Activated T-helper 2 cell treated with anti-CD3 and anti-CD28 coated beads, Interferon-gamma antibody, Interleukin-2, Interleukin-4, amounts not matched to agents 10 μg/mL and 5 μg/mL and 100 μg/mL, durations not matched to agents 14 hours and 24 hours and 36 hours (primary cell): ENCODE measurements at places on chromosomes 11 and 22.

DNA sequence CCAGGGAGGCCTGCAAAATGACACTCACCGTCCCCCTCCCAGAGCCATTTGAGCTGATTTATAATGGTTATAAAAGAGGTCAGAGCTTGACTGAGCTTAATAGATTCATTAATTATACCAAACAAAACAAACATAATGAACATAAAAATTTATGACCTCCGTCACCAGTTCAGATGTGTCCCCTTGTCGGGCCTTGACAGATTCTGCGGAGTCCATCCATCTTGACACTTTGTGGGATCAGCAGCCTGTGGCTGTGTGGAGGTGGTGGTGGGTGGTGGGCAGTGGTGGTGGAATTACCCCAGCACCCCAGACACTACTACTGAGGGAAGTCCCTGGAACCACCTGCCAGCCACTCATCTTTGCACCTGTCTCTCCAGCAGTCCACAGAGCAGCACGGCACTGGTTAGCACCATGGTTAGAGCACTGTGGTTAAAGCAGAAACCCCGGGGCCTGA, 83.5 kb downstream of the DSCAML1 start:
- DNase-seq: no peak

DNA sequence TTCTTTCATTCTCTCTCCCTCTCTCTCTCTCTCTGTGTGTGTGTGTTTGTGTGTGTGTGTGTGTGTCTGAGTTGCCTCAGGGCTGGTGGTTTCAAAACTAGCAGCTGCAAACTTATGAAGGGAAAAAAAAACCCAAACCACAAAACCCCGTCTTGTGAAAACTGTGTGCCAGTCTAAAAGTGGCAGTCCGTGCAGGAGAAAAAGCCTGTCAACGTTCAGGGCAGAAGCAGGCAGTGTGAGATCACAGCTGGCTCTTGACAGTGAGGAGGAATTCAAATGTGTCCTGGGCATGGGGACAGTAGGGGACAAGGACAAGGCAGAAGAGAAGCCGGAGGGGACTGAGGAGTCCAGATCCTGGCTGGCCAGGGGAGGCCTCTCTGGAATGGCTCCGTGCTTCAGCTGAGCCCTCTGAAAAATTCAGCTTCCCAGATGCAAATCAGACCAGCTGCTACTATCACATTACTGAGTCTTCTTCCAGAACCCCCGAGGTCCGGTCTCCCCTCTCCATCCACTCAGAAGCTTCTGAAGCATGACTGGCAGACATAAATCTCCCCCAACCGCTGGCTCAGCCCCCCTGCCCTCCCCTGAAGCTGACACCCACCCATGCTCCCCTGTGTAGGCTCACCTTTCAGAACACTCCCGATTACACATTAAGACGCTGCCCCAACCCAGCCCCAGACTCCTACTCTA, 31.9 kb downstream of the FLI1 start:
- no peak for DNase-seq

GRCh38 chr11:114343493-114343892, 47.3 kb downstream of the NNMT start:
- no peak for DNase-seq

- DNase-seq: no peak
Measured at GRCh38 chr22:35051791-35052190, 14.2 kb upstream of the ISX start.

- no peak for DNase-seq
Measured at GRCh38 chr11:31478223-31478590, 31.2 kb downstream of the IMMP1L start.

DNA sequence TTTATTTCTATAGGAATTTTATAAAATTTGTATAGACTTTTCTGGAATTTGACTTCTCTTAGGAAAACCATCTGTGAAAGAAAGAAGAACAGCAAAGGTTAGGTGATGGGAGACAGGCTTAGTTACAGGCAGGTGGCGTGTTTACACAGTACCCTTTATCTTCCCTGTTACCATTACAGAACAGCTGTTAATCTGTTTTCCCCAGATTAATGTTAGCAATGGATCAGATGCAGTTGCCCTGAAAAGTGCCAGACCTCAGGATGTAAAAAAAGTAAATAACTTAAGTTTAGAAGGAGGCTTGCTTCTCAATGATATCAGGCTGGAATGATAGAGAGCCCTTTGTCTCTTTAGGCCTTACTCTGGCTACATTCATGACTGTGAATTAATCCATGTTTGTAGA, 1186.5 kb upstream of the TENM4 start:
- DNase-seq: no peak

DNA sequence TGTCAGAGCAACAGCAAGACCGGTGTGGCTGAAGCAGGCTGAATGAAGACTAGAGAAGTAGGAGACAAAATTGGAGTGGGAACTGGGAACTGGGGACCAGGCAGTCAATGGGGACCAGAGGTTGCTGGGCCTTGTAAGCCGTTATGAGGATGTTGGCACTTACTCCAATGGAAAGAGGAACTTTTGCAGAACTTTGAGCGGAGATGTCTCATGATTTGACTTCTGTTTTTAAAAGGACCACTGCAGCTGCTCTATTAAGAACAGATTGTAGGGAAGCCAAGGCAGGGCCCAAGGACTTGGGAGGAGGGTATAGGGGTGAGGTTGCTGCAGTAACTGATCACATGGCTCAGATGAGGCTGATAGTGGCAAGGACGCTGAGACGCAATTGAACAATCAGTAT, 34.2 kb downstream of the IL18 start:
- DNase-seq: no peak

GRCh38 chr11:73629907-73630306, 16.5 kb upstream of the PLEKHB1 start:
- DNase-seq: no peak

DNA sequence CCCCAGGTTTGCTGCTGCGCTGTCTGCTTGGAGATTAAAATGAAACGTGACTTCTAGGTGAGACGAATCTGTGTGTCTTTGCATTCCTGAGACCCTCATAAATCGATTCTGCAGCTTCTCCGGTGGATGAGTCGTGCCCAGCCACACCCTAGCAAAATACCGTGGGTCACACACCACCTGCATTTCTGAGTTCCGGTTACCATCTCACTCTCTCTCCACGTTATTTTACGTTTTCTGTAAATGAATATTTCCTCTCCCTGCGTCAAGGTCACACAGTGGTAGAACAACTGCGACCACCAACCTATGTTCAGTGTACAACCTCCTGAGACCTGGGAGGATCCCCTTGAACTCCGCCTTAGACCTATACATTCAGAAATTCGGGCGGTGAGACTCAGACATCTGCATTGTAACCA, 1.1 kb downstream of the YWHAH start:
- no peak for DNase-seq

DNA sequence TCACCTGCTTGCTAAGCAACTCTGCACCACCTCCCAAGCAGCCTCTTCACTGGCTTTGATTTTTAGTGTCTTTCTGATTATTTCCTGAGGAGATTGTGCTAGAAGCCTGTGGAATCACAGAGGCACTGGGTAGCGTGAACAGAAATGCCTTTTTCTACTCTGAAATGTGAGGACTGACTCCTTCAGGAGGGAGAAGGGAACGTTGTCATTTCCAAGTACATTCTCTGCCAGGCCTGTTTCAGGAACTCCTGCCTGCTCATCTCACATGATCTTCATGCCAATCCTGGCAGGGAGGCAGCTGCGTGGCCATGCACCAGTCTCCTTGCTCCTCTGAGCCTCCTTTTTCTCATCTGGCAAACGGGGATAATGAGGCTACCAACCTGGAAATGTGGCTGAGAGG, 49.8 kb upstream of the PRDM11 start:
- no peak for DNase-seq

GRCh38 chr11:108697872-108698473, 33.1 kb downstream of the DDX10 start:
- DNase-seq: peak; percentile 13

DNA sequence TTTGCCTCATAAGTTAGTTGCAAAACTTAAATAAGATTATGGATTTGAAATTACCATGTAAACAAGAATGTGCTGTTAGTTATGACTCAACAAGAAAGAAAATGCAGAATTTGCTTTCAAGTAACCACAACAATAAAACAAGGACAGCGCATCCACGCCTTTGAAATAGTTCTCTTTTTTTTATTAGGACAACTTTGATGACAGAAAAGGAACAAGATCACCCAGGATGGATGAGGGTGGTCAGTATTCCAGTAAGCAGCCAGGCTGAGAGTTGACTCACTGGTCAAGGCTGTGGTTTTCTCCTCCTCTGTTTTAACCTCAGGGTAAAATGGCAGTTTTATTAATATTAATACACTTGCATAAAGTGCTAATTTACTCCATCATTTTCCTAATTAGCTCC, 544.4 kb downstream of the OPCML start:
- DNase-seq: no peak

DNA sequence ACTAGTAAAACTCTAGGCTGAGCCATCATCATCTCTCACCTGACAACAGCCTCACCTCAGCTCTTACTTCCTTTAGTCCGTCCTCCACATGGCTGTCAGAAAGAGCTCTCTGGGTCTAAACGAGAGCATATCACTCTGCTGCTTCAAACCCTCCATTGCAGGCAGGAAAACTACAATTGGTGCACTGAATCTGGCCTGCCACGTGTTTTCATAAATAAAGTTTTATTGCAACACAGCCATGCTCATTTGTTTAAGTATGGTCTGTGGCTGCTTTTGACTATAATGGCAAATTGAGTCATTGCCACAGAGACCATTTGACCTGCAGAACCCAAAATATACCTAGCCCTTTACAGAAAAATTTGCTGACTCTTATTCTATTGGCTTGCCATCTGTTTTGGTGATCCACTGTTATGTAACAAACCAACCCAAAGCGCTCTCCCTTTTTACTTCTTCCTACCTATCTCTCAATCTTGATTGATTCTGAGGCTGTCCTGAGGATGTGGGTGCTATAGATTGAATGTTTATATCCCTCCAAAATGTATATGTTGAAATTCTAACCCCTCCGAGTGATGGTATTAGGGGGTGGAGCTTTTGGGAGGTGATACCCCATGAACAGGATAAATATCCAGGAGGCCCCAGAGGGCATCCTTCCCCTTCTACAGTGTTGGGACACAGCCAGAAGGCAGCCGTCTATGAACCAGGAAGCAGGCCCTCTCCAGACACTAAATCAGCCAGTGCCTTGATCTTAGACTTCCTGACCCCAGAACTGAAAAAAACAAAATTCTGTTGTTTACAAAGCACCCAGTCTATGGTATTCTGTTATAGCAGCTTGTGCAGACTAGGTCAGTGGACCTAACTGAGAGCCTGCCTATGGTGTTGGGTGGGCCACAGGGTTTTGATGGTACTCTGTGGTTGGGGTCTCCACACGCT, 99.9 kb downstream of the PIWIL4 start:
- DNase-seq: no peak

DNA sequence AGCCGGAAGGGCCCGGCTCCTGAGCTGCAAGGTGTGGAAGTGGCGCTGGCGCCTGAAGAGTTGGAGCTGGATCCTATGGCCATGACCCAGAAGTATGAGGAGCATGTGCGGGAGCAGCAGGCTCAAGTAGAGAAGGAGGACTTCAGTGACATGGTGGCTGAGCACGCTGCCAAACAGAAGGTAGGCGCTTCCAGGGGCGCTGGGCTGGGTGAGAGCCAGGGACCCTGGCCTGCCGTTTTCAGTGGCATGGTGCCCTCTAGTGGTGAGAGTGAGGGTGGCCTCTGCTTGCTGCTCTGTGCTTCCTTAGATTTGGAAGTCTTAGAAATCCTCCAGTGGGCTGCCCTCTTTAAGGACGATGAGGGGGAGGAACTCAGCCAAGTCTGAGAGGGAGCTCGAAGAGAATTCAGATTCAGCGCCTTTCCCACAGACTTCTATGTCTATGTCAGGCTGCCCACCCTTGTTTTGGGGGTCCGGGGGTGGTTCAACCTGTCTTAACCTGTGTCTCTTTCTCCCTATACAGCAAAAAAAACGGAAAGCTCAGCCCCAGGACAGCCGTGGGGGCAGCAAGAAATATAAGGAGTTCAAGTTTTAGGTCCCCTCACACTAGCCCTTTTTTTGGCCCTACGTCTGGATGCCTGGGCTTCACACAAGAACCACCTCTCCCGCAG, 1.8 kb upstream of the PACS1 start:
- DNase-seq: peak; percentile 64

- DNase-seq: no peak
Measured at GRCh38 chr11:70364178-70364577, 34.2 kb upstream of the CTTN start.

DNA sequence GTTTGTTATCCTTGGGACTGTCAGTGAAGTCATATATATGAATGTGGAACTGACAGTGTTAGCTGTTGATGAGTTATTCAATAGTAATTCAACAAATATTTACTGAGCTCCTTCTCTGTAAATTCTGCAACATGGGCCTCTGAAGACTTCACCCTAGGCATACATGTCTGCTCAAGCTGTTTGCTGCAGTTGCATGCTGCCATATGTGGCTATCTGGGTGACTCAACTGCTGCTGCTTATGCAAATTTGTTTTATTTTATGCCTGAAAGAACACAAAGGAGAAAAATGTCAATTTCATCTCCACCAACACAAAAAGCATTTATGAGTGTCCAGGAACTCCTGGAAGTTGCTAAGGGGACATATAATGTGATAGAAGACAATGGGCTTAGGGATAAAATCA, 417.6 kb downstream of the AASDHPPT start:
- DNase-seq: no peak

DNA sequence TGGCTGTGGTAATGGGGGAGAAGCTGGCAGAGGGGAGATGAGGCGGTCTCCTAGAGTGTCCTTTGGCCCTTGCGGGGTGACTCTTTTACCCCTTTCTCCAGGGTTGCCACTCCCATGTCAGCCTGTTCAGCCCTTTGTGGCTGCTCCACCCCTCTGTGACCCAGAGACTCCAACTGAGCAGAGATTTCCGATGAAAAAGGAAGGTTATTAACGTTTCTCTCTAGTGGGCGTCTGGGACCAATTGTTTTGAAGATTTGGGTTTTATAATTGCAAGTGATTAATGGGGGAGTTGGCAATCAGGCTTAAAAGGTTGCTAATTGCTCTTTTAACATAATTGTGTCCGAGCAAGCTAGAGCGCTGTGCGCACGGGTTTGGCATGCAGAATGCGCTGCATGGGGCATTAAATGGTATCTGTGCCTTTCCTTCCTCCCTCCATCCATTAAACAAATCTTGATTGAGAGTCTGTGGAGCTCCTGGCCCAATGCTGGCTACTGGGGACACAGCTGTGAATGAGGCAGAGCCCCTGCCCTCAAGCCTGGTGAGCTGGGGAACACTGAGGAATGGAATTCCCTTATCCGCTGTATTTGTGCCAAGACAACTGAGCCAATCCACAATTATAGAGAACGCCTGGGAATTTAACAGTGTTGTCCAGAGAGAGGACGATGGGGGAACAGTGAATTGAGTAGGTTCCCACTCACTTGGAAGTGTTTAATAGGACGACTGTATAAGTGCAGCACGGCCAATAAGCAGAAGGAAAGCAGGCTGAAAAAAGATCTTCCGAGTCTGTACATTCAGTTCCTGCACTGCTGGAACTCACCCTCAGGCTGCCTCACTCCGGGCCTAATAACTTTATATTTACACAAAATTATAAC, 295.9 kb downstream of the MIAT start:
- DNase-seq: no peak

DNA sequence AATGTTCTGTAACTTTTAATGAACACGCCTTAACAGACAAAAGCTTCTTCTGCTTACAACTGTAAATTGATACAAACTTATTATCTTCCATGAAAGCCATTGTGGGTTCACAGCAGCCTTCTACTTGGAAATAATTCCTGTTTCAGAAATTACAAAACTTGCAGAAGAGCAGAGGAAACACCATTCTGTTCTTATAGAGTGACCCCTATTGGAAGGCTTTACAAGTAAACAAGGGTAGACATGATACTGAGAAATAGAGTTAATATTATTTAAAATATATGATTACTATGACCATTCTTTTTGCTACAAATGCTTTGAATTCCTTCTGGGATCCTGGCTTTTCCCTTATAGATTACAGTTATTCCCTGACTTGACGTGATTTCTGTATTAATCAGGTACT, 32.4 kb upstream of the KCNA4 start:
- DNase-seq: no peak

- DNase-seq: peak; percentile 73
Measured at GRCh38 chr11:727859-728748, 19.2 kb upstream of the TALDO1 start.
